ENCODE measurements at places on chromosomes 4 and X. TPM values are rescaled to one million over a fixed set of nuclear protein-coding genes. Genes with fewer than 3 reads are reported as not detected.

Gene PABPC5
- polyA plus RNA-seq, result 0.99 TPM

Gene SUV39H1
- polyA plus RNA-seq, result 9.7 TPM

Gene GCNA
- 2.4 TPM for polyA plus RNA-seq

Gene GAGE12J
- not detected for polyA plus RNA-seq

Gene USP17L13
- not detected for polyA plus RNA-seq

Gene ADH1A
- not detected for polyA plus RNA-seq

Gene QDPR
- 23.7 TPM for polyA plus RNA-seq

Gene TLR8
- polyA plus RNA-seq, result not detected

Gene TRIM75
- not detected for polyA plus RNA-seq

Gene ELF4
- 22.6 TPM for polyA plus RNA-seq

Gene AGTR2
- polyA plus RNA-seq, result not detected

Gene VCX3B
- polyA plus RNA-seq, result not detected

Gene XAGE1A
- not detected for polyA plus RNA-seq

Gene SATL1
- not detected for polyA plus RNA-seq

Gene YIPF7
- polyA plus RNA-seq, result not detected

Gene SSX1
- not detected for polyA plus RNA-seq

Gene UGT2B7
- not detected for polyA plus RNA-seq

Gene NWD2
- polyA plus RNA-seq, result not detected

Gene CT45A3
- polyA plus RNA-seq, result not detected

Gene FBXL5
- 20.5 TPM for polyA plus RNA-seq

Gene ADH4
- not detected for polyA plus RNA-seq

Gene FATE1
- polyA plus RNA-seq, result not detected

Gene BOD1L1
- 8.9 TPM for polyA plus RNA-seq

Gene TEX11
- polyA plus RNA-seq, result not detected

Gene APLN
- 0.09 TPM for polyA plus RNA-seq

Gene UGT2B15
- not detected for polyA plus RNA-seq

Gene TMPRSS11D
- polyA plus RNA-seq, result not detected

Gene PPAT
- polyA plus RNA-seq, result 5.3 TPM

Gene KLF3
- polyA plus RNA-seq, result 11.4 TPM

Gene CLDN2
- not detected for polyA plus RNA-seq

Gene DOK7
- polyA plus RNA-seq, result not detected

Gene CCDC160
- not detected for polyA plus RNA-seq

Gene PDGFRA
- polyA plus RNA-seq, result 90.5 TPM

Gene CNKSR2
- polyA plus RNA-seq, result 0.32 TPM

Gene AFP
- polyA plus RNA-seq, result 0.23 TPM

Gene CMC4
- 10.0 TPM for polyA plus RNA-seq

Gene CENPE
- 2.4 TPM for polyA plus RNA-seq

Gene ASB12
- not detected for polyA plus RNA-seq

Gene MGARP
- 24.2 TPM for polyA plus RNA-seq

Gene GABRQ
- polyA plus RNA-seq, result not detected

Gene SLC4A4
- polyA plus RNA-seq, result 1.9 TPM

Gene SPIN4
- 3.6 TPM for polyA plus RNA-seq
